ENCODE measurements at places on chromosomes 13 and 19.

DNA sequence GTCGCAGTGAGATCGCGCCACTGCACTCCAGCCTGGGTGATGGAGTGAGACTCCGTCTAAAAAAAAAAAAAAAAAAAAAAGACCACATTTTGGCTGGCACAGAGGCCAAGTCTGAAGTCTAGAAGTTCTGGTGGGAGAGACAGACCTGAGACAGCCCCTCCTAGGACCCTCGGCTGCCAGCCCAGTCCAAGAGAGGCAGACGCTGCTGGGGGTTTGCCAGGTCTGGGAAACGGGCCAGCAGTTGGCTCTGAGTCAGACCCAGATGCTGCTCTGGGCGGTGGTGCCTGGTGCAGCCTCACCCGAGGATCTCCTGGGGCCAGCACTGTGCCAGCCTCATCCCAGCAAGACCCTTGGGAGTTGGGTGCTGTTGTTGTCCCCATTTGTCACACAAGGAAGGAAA is 5.8 kb downstream of the FCHO1 start:
- peak; percentile 17 for DNase-seq

DNA sequence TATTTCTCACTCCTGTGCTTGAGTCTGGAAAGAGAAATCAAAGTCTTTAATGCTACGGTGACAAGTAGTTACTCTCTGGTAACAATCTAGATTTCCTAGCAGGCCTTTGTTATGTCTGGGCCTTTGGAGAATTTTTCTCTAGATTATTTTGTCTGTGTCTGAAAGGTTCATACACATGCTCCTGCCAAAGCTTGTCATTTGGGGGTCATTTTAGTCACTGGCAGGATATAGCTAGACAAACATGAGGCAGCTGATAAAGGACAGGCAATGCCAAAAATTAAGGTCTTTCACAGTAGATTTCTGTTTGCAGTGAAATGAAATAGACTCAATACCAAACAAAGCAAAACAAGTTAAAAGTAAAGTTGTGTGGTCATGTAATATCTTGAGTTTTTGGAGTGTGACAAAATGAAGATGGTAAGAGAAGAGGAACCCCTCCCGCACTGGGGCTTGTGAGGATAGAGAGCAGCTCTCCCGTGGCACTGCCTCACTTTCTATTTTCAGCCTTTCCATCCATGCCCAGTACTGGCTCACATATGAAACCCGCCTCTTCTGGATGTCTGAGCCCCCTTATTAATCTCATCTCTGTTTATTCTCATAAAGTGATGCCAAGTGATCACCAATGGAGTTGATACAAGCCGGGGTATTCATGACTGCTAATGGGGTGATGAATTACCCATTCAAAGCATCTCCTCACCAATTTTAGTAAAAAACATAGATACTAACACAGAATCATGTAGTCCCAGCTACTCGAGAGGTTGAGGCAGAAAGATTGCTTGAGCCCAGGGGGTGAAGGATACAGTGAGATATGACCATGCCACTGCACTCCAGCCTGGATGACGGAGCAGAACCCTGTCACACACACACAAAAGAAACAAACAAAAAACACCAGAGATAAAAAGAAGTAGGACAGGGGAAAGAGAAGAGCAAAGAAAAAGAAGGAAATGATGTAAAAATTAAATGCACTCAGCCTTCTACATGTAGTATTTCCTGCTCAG is 389.3 kb downstream of the FGF14 start:
- DNase-seq = no peak

GRCh38 chr13:77986713-77987112 is 68.1 kb upstream of the EDNRB start:
- DNase-seq = no peak

- peak; percentile 61 for DNase-seq
Measured at GRCh38 chr19:18768046-18768771, 22.9 kb downstream of the COMP start.

DNA sequence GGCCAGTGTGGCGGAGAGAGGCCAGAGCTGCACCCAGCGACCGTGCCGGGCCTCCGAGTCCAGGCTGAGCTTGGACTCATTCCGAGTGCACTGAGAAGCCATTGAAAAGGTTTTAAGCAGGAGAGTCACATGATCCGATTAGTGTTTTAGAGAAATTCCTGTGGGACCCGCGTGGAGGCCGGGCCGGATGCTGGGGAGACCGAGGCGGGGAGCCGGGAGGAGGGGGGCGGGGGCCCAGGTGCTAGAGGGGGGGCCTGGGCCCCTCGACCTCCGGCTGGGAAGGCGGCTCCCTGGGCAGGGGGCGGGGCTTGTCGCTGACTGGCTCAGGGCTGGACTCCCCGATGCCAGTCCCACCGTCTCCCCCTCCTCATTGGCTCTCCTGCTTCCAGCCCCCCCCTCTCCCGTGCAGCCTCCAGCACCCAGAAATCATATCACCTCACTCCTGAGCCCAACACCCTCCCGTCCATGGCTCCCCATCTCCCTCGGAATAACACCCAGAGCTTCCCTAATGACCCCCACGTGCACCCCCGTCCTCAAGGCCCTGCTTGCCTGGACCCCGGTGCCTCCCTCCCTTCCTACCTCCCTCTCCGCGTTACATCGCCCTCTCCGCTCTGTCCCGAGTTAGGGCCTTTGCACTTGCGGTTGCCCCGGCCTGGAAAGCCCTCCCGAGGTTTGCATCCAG is 5.2 kb upstream of the ZNF579 start:
- peak; percentile 67 for DNase-seq

DNA sequence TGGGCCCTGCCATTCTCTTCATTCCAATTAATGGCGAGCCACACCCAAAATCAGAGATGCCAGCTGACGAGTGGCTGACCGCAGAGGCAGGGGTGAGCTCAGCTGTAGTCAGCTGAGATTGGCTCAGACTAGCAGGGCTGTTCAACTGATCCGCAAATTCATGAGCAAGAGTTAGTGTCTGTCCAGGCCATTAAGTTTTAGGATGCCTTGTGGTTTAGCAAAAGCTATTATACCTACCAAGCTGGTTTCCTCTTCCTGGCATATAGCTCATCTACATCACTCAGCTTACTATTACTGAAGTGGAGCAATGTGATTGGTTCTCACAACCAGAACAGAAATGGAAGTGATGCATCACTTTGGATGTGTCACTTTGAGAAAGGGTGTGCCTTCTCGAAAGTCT is 148.7 kb downstream of the NALCN start:
- no peak for DNase-seq

- no peak for DNase-seq
Measured at GRCh38 chr13:33743438-33744368, 74.2 kb upstream of the RFC3 start.

DNA sequence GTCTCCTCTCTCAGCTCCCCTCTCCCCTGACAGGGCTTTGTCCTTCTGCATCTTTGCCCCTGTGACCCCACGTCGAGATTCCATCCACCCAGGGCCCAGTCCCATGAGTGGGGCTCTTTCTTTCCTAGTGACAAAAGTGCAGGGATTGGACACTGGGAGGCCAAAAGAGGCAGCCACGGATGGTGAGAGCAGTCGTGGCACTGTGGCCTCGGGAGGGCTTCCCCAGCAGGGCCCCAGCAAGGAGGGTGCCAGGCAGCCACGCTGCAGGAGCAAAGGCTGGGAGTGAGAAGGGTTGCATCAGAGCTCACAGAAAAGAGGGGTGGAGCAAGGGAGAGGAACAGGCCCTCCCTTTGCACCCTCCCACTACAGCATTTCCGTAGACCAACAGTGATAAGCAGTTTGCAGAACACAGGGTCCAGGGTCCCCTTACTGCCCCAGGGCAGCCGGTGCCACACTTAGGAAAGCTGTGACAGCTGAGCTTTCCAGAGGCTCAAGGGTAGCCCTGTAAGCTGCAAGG is 4.9 kb downstream of the ZSCAN1 start:
- DNase-seq = no peak

- no peak for DNase-seq
Measured at GRCh38 chr19:52679598-52679997, 41.4 kb upstream of the ZNF83 start.

GRCh38 chr13:73934215-73934641 is 200.0 kb downstream of the KLF12 start:
- DNase-seq = no peak

DNA sequence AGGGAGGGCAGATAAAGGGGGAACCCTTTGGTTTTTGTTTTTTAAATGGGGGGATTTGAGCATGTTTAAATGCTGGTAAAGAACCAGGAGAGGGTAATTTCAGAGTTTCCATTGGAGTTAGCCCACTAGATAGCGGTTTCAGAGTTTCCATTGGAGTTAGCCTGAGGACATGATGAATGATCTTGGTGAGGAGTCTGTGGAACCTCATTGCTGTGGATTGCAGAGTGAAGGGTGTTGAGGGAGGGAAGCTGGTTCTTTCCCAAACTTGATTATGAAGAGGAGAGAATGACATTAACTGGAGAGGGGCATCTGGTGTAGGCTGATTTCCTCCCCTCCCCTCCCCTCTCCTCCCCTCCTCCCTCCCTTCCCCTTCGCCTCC is 5.0 kb downstream of the WASF3 start:
- no peak for DNase-seq

GRCh38 chr13:93948162-93948922 is 531.1 kb downstream of the DCT start:
- DNase-seq = peak; percentile 71

GRCh38 chr13:67769063-67769986 is 539.2 kb upstream of the PCDH9 start:
- no peak for DNase-seq

GRCh38 chr19:43337737-43338136 is 15.7 kb upstream of the CD177 start:
- no peak for DNase-seq

DNA sequence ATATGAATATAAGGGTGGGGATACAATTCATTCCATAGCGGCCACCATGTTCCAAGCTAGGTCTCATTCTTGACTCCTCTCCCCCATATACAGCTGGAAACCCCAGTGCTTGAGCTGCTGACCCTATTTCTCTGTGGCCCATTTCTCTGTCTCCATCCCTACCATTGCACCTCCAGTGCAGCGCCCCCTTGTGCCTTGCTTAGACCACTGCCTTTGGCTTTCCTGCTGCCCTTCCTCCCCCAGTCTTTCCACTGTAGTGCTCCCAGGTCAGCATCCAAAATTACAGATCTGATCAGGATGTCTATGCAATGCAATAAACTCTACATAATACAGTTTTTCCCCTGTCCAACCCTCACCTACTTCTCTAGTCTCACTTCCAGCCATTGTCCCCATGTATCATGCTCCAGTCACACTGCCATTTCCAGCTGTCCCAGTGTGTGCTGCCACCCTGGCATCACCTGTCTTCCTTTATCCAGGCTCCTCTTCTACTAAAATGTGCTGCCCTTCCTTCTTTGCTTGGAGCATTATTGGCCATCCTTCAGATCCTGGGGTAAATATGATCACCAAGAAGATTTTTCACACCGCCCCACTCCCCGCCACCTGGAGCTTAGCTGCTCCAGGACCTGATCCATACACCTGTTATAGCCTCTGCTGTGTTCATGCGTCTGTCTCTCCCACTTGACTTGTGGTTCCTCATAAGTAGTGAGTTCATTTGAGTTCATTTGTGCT is 199.4 kb upstream of the IPO5 start:
- no peak for DNase-seq

DNA sequence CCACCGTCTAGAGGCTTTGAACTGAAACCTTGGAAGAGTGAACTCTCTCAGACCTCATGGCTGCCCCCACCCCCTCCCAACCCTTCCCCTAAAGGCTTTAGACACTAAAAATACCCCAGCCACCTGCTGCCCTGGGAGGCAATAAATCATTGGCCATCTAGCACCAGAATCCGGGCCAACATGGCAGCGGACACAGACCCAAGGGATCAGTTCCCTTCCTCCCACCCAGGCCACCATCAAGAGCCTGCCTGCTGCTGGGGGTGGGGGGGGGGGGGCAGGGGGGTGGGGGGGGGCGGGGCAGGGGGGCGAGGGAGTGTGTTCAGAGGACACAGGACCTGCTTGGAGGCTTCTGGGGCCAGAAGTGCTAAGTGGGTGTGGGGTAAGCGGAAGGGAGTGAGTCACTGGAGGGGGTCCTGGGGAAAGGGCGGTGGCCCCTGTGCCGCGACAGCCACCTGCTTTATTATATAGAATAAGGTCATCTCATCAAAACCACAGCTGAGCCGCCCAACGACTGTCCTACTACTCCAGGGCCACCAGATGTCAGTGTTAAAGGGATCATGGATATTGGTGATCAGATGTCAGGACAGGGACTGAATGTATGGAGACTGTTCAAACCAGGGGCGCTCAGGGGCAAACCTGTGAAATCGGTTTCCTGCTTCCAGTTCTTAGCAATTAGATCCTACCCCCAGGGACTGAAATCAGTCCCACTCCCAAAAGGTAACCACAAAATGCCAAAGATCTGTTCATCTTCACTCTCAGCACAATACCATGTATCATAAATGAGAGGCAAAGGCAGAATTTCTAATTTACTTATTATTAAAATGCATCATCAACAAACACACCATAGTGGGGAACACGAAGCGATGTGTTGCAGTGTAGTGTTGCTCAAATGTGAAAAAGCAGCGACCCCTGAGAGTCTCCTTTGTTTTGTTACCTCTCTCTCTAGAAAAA is 24.3 kb downstream of the ARL11 start:
- DNase-seq = peak; percentile 74

- DNase-seq = peak; percentile 82
Measured at GRCh38 chr13:44305917-44306370, 67.7 kb upstream of the SERP2 start.

DNA sequence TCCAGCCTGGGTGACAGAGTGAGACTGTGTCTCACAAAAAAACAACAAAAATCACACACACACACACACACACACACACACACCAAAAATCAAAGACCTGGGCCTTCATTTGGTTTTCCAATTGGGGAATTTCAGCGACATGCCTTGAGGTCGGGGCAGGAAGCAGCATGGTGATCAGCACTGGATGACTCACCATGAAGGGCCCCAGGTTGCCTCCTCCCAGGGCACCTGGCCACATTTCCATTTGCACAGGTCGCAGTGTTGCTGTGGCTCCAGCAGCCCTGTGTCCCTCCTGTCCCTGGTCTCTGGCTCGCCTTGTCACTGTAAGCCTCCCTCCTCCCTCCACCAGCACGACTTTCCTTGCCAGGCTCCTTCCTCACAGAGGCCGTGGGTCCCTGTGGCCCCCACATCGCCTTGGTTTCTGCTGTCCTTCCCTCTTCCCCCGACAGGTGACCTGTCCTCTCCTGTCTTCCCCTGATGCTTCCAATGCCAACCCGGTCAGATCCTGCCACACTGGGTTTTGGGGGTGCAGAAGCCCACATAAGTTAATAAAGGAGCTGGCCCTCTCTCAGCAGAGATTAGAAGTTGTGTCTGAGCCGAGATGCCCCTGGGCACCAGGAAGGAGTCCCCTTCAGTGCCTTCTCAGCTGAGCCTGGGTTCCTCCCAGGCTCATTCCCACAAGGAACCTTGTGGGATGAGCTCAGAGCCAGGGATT is 66.7 kb downstream of the GPR12 start:
- DNase-seq = no peak

- DNase-seq = no peak
Measured at GRCh38 chr13:87234981-87235380, 436.2 kb upstream of the SLITRK5 start.
